ENCODE measurements at places on chromosomes 13 and 19.

- no peak for DNase-seq
Observed at GRCh38 chr13:46743191-46743590, 53.8 kb downstream of the ESD start.

GRCh38 chr13:96003304-96003703, 49.9 kb downstream of the UGGT2 start:
- no peak for DNase-seq

- no peak for DNase-seq
Observed at GRCh38 chr19:49820125-49820524, 2.0 kb downstream of the MED25 start.

GRCh38 chr13:21541980-21542379, 62.0 kb downstream of the MICU2 start:
- no peak for DNase-seq

DNA sequence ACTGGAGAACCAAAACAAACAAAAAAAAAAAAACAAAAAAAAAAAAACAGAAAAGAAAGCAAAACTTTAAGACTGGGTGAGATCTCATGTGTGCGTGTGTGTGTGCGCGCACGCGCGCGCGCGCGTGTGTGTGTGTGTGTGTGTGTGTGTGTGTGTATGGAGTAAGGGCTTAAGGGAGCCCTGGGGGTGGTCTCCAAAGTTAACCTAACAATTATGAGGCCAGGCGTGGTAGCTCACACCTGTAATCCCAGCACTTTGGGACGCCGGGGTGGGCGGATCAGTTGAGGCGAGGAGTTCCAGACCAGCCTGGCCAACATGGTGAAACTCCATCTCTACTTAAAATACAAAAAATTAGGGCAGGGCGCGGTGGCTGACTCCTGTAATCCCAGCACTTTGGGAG, 46.7 kb downstream of the CYP4F22 start:
- DNase-seq: no peak

DNA sequence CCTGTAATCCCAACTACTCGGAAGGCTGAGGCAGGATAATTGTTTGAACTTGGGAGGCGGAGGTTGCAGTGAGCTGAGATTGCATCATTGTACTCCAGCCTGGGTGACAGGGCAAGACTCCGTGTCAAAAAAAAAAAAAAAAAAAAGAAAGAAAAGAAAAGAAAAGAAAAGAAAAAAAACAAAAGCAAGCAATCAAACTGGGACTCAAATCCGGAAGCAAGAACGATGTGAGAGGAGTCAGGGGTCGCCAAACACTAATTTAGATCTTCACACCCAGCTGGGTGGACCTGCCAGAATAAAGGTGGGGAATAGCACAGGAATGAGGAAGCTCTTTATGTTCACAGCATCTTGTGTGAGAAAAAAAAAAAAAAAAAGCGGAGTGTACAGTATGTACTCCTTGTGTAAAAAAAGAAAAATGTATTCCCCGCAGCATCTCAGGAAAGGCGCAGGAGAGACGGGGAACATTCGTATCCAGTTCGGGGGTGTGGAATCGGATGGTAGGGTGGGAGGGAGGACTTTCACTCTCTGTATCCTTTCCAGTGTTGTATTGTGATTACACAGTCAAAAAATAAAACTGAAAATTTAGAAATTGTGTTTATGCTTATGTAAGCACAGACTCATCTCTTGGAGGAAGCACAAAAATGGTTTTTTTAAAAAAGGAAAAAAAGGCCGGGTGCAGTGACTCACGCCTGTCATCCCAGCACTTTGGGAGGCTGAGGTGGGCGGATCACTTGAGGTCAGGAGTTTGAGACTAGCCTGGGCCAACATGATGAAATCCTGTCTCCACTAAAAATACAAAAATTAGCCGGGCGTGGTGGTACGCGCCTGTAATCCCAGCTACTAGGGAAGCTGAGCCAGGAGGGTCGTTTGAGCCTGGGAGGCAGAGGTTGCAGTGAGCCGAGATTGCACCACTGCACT, 7.6 kb downstream of the DNAJB1 start:
- DNase-seq: no peak

GRCh38 chr13:107241381-107241780, 673.4 kb upstream of the ARGLU1 start:
- no peak for DNase-seq

DNA sequence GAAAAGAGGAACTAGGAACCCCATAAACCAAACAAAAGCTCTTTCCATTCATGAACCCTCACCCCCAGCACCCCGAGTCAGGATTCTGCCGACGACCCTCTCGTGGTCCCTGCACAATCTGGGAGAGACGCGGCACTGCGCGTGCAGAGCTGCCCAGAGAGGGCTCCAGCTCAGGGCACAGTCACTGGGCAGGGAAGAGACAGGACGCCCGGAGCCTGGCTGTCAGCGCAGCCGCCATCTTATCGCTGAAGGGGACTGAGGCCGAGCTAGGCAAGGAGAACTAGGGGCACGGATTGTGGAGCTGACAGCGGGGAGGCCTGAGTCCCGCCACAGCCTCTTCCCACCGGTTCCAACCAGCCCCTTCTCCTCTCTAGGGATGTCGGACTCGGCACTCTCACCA, 349 bp downstream of the ZNF98 start:
- DNase-seq: no peak

DNA sequence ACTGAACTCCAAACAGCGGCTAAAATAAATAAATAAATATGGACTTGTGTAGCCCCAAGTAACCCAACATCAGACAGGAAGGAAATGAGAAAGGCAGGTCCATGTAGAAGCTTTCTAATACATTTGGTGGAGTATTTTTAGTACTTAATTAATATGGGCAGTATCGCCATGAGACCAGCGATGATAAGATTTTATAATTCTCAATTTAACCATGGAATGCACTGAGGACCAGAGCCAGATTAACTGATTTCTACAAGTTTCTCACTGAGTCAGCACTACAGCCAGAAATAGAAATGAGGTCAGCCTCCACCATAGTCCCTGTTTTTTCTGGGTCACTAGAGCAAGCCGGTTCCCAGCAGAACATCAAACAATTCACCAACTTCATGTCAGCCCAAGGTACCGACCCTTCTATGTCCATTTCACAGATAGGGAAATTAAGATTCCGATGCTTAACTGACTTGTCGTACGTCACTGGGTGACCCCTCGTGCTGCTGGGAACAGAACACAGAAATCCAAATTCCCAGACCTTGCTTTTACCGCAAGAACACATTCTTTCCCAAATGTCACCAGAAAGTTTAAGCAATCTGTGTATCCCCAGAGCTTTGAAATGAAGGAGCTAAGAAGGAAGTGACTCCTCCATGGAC, 90.4 kb downstream of the COL4A1 start:
- DNase-seq: no peak

GRCh38 chr13:82115391-82115790, 1766.9 kb downstream of the SLITRK1 start:
- DNase-seq: no peak

DNA sequence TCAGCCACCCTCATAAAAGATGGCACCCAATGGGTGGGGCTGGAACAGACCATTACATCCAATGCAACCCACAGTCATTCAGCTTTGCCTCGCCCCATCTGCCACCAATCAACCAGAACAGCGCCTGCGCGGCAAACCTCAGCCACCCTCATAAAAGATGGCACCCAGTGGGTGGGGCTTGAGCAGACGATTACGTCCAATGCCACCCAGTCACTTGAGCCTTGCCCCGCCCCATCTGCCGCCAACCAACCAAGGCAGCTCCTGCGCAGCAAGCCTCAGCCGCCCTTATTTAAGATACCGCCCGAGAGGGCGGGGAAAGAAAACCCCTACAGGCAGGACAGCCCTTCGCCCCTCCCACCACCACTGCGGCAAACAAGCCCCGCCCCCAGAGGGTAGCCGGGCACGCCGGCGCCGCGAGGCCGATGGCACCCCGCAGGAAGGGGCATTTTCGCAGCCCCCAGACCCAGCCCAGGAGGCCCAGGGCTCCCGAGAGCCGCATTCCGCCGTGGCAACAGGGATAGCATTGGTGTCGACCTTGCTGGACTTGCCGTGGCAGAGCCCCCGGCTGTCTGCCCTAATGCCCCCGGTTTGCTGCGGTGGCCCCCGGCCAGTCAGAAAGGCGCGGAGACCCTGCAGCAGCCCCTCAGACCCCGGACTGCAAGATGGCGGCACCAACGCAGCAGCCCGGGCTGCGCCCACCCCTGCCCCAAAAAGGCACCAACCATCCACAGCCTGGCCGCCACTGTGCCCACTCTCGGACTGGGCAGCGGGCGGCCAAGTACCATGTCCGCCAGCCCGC, 675 bp downstream of the PEG3 start:
- DNase-seq: no peak

GRCh38 chr19:13790354-13790753, 4.9 kb upstream of the ZSWIM4 start:
- DNase-seq: peak; percentile 32

All from CD4-positive, alpha-beta T cell treated with Interleukin-17A for 4 hours (primary cell).